ENCODE measurements at places on chromosomes 12 and 14.

- no peak for DNase-seq
Observed at GRCh38 chr12:113991224-113992044, 25.3 kb upstream of the RBM19 start.

DNA sequence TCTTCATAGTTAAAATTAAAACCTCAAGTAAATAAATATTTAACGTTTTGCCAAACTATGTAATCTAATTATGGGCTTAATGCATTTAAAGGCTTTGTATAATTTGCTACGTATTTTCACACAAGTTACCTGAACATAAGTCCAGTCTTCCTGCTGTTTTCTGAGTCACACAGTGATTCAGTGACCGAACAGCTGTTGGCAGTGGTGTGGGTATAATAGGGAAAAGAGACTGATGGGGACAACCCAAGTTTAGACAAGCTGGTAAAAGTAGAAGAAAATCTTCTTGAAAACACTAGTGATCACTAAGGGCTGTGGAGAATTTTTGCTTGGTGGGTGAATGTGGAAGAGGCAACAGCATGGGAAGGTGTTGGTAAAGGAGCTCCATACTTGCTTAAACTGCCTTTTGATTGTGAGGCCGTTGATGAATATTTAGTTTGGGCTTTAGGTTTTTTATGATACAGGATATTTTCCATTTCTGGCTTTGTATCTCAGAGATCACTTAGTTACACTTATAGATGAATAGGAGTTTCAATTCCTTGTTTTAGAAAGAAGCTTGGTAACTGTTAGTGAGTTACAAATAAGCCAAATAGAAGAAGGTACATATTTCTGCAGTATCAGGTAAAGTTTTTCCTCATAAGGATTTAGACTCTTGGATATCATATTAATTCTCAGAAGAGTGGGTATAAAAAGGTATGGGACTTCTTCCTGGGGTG is 23.9 kb downstream of the LRRK2 start:
- DNase-seq = no peak

DNA sequence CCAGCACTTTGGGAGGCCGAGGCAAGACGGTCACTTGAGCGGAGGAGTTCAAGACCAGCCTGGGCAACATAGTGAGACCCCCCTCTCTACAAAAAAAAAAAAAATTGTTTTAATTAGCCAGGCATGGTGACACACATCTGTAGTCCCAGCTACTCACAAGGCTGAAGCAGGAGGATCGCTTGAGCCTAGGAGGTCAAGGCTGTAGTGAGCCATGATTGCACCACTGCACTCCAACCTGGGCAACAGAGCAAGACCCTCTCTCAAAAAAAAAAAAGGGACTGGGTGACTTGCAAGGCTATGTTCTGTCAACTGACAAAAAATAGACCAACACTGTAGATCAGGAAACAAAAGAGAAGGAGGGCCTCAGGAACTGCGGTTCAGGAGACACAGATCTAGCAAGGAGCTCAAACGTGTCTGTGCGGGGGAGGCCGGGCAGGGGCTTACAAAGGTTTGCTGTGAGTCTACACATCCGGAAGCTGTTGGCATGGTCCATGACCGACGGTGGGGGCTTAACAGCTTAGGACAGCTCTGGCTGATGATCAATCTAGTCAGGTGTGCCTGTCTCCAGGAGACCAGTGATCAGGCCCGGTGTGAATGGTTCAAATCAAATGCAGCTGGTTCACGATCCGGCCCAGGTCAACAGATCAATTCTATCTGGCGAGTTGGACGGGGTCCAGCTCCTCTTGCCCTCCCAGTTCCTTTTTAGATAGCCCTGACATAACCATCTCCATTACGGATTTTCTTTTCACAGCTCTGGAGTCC is 31.7 kb upstream of the INF2 start:
- no peak for DNase-seq

- no peak for DNase-seq
Observed at GRCh38 chr14:89314274-89314673, 102.8 kb downstream of the FOXN3 start.

DNA sequence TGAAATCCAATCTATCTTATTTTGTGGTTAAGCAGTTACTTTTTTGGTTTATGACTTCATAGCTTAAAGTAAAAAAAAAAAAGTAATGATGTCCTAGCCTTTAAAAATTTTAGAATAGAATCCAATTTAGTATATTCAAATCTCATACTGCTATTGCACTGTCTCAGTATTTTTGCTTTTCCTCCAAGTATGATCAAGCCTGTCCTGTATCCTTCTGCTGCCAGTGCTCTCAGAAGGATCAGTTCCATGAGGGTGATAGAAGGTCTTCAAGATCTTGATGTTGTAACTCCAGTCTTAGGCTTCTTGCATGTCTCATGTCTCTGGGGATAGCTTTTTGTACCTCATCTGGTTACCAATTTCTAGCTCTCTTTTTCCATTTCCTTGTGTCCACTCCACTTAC is 324.2 kb upstream of the FAR2 start:
- no peak for DNase-seq

DNA sequence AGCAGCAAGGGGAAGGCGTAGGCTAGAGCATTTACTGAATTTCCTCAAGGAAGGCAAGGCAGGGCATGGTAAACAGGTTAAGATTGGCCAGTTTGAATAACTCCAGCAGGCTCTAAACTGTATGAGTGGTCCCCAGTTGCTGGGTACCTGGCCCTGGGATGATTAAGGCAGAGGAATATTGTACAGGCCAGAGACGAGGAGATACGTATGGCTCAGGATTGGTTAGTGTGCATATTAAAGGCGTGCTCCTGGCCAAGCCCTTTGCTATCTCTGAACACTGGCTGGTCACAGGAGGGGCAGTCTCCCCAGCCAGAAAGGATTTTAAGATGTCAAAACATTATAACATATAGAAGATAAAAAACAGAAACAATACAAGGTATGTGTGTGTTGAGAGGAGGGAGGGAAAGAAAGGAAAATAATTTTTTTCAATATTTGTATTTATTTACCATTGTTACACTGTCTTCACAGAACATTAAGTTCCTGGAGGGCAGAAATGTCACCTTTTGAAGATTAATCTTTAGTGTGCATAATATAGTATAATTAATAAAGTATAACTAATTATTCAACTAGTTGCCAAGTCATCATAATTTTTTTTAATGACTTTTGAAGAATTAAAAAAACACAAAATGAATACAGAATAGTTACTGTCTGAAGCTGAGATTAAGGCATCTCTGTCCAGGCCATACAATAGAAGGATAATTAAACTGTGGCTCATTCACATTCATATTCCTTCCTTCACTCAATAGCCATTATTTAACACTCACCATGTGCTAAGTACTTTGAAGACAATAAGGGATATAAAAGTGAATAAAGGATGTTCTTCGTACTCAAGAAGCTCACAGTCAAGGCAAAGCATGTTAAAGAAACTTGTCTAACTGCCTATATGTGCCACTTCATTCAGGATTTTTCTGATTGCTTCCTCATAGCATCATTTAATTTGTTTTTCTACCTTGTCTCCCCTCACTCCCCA is 41.9 kb downstream of the DCP1B start:
- no peak for DNase-seq

- DNase-seq = no peak
Observed at GRCh38 chr12:117599849-117600248, 238.4 kb upstream of the NOS1 start.

GRCh38 chr12:78331753-78332152 is 501.1 kb downstream of the NAV3 start:
- no peak for DNase-seq

- no peak for DNase-seq
Observed at GRCh38 chr12:2205996-2206395, 153.2 kb downstream of the CACNA1C start.

DNA sequence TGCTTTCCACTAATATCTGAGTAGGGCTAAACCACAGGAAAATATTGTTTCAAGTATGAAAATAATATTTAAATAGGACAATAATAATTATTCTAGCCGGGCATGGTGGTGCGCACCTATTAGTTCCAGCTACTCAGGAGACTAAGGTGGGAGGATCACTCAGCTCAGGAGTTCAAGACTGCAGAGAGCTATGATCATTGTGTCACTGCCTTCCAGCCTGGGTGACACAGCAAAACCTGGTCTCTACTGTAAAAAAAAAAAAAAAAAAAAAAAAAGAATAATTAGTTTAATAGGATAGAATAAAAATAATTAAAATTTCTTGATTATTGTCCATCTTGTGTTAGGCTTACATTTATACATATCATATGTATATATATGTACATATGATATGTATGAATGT is 38.5 kb upstream of the BAZ1A start:
- DNase-seq = no peak

DNA sequence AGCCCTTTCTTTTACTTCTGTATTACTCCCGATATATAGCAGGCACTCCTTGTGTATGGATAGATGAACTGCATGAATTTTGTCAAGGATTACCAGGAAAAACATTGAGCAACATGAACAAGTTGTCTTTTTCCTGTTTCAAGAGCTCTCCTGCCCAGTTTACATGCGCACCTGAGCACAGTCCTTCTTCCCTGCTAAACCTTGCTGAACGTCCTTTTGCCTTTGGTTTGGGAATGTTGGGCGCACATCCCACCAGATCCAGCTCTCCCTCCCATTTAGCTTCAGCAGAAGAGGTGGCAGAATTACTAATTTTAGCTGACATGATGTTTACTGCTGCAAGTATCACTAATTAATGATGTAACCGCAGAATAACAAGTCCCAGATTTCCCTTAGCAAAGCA is 121.4 kb upstream of the TMCC3 start:
- no peak for DNase-seq

DNA sequence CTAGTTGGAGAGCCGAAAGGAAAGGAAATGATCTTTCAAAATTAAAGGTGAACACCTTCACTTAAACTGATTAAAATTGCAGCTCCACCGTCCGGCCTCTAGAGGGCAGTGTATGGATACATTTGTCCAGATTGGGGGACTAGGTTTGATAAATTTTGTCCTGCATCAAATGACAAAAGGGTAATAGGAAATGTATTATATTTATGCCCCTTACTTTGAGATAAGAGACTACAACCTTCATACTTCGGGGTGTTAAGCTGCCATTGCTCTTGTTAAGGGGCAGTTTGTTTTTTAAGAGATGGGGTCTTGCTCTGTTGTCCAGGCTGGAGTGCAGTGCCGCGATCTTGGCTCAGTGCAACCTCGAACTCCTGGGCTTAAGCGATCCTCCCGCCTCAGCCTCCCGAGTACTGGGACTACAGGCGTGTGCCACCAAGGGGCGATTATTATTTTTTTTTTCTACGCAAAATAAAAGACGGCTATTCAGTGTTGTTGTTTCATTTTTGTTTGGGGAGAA is 818 bp upstream of the SUOX start:
- DNase-seq = peak; percentile 79

DNA sequence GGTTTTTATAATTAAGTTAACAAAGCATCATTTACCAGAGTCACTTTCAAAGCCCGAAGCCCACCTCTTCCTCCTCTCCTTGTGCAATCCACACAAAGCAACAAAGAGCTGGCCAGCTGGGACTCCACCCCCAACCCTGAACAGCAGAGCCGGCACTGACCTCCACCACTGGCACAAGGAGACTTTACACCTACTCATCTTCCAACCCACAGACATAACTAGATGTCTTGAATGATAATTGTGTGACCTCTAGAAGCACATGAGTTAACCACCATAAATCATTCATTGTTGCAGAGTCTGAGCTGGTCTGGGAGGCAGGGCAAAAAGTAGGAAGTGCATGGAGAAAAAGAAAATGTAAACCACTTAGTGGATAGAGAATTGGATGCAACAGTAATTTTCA is 72.2 kb downstream of the ST8SIA1 start:
- no peak for DNase-seq

- DNase-seq = no peak
Observed at GRCh38 chr12:51921017-51921725, 13.9 kb downstream of the ACVRL1 start.

DNA sequence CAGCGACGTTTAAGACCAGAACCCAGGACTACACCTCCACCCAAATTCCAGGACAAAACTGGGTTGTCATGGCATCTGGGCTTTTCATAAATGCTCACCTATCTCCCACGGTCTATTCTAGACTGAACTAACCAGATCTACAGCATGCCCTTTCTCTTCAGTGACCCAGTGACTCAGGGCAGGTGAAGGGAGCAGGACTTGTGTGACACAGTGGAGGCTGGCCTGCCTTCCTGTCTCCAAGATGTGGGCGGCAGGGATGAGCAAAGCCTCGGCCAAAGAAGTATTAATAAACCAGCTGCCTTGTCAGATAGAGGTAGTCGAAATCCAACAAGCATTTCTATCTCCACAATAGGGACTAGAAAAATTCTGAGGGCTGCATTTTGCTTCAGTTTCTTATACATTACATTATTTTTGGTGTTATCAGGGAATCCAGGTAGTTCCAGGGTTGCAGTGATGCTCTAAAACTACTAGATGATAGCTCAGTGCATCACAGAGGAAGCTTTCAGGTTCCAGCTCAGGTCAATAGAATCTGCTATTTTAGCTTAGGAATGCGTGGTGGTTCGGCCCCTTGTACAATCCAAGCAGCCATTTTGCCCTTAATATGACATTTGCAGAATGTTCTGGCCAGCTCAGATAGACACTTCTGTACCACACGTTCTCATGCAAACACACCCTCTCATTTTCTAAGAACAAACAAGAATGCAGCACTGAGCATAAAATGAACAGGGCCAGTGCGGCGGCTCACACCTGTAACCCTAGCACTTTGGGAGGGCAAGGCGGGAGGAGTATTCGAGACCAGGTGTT is 4.2 kb upstream of the GLRX5 start:
- DNase-seq = no peak

GRCh38 chr12:64998371-64999147 is 122.5 kb downstream of the WIF1 start:
- DNase-seq = peak; percentile 61

GRCh38 chr12:105468464-105468863 is 138.0 kb downstream of the C12orf75 start:
- DNase-seq = no peak

GRCh38 chr12:110249105-110249504 is 31.9 kb upstream of the ATP2A2 start:
- no peak for DNase-seq

- no peak for DNase-seq
Observed at GRCh38 chr12:29781705-29782266, 2.0 kb downstream of the TMTC1 start.

Measured in small intestine (tissue), 16 donors.